GM20000 (cell line): ENCODE measurements at places on chromosomes 2 and 18.

DNA sequence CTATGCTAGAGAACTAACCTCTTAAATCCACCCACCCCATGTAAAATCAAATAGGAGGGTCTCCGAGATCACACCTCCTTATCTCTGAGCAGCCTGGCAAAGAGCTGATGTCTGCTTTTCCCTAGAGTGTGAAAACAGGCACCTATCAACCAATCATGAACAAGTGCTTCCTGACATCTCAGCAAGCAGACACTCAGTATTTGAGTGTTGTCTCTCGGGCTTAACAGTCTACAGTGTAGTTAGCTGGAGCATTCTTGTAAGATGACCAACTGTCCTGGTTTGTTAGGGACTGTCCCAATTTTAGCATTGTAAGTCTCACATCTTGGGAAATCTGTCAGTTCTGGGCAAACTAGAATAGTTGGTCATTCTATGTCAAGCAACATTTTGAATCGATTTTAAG lies 26.4 kb downstream of the MARCHF4 start:
- DNase-seq: no peak

GRCh38 chr2:15058721-15059157 lies 426.2 kb downstream of the LRATD1 start:
- DNase-seq: no peak

DNA sequence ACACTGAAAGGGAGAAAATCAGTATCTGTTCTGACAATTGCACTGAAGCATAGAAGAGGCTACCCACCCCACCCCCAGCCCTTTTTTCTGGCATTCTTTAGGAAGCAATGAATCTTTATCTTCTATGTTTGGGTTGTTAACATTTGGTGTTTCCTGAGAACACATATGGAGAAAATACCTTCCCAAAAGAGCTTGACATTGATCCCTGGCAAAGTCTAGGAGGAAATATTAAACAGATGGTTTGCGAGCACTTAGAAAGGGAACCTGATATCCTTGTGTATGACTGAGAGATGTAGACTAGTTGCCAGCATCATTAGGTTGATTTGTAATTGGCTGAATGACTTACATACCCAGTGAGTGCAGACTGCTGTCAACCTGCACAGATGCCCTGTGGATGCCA lies 42.9 kb downstream of the DOK1 start:
- no peak for DNase-seq

DNA sequence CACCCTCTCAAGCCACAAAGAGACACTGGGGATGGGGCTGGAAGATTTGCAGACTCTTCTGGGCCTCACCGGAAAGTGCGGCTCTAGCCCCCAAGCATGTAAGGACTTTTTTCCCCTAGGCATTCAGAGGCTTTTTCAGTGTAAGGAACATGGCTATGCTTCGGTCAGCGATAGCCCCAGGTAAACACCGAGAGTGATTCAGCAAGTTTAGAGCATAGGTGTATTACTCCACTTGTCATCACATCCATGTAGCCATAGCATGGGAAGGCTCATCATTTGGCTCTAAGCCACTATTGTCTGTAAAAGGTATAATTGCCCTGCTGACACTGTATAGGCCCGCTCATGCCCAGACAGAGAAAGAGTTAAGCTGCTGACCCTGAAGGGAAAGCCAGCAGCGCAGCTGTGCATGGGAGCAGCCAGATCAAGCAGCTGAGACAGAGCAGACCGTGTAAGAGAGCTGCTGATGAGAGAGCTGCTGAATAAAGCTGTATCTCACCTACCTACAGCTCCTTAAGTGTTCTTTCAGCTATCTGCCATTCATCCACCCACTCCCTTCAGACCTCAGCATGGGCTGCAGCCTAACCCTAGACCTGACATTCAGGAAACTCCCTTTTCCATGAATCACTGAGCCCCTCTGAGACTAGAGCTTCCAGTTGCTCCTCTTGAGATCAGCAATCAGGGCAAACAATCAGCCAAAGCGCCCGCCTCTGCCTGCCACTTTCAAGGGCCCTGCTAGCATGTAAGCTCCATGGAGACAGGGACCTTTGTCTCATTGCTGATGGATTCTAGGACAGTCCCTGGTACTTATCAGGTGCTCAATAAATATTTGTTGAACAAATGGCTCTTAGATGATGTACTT lies 25.5 kb downstream of the LGALSL start:
- no peak for DNase-seq

GRCh38 chr2:6959751-6960150 lies 42.5 kb downstream of the RNF144A start:
- DNase-seq: no peak
